Osteocyte (in vitro differentiated cells): ENCODE measurements at places on chromosomes 5 and 9.

DNA sequence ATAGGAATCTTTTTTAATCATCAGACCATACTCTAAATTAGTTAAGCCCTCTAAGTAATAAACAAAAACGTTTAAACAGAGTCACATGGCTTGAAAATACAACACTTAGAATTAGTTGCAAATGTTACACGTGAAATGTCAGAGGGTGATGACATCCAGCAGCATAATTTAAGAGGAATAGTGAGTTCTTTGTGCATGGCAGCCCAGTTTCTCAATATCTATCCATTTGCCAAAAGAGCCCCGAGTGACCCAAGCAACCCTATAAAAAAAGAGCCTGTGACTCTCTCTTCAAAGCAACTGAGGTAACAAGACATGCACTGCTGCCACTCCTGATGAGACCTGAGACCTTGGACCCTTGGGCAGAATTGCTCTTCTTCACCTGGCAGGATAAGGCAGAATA lies 96.9 kb upstream of the RASA1 start:
- DNase-seq, result no peak

- no peak for DNase-seq
These were observed 45.9 kb upstream of the NRARP start for GRCh38 chr9:137347928-137348327.

DNA sequence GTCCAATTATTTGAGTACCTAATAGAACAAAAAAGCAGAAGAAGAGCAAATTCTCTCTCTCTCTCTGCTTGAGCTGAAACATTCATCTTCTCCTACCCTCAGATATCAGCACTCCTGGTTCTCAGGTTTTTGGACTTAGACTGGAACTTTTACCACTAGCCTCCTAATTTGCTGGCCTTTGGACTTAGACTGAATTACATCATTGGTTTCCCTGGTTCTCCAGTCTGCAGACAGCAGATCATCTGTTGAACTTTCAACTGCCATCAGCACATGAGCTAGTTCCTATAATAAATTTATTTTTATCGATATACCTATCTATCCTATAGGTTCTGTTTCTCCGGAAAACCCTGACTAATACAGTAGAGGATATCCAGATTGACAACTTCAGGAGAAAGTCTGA lies 208.9 kb upstream of the GAS1 start:
- no peak for DNase-seq

- DNase-seq, result no peak
These were observed 162.7 kb downstream of the C9orf50 start for GRCh38 chr9:129458155-129458661.

DNA sequence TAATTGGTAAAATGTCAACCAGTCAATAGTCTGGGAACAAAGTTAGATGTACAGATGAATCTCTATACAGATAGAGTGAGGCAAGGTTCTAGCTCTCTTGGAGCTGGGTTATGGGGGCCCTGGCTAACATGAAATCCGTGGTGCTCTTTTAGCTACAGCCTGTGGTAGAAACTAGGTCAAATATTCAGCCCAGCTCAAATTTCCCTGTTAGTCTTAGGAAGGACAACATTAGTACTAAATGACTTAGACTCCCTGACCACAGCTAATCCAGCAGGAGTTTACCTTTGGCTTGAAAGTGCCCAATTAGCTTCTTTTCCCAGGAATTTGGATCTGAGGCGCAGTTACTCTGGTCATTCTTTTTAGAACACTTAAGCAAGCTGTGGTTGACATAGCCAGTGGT lies 170.5 kb downstream of the DMRTA1 start:
- no peak for DNase-seq

GRCh38 chr9:82180711-82181110 lies 192.1 kb downstream of the SPATA31D1 start:
- no peak for DNase-seq

- no peak for DNase-seq
These were observed 179.0 kb downstream of the ROR2 start for GRCh38 chr9:91771027-91771426.

GRCh38 chr9:127330501-127330900 lies 65.9 kb downstream of the GARNL3 start:
- DNase-seq, result no peak
